ENCODE measurements at places on chromosomes 2 and 18.

GRCh38 chr2:228135300-228135699, 46.2 kb downstream of the SPHKAP start:
- no peak for DNase-seq

DNA sequence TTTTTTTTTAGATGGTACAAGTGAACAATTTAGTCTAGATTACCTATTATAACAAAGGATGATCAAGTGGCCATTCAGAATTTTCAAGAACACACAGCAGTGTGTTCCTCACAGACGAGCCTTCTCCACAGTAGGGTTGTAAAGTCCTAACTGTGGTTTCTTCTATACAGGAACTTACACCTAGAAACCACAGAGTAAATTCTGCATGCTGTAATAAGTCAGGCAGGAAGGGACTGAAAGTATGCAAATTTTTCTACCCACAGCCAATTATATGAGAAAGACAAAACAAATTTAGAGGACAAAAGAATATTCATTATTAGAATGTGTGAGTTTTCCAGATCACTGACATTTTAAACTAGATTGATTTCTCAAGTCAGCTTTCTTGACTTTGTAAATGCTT, 99.5 kb downstream of the RBMS1 start:
- no peak for DNase-seq

DNA sequence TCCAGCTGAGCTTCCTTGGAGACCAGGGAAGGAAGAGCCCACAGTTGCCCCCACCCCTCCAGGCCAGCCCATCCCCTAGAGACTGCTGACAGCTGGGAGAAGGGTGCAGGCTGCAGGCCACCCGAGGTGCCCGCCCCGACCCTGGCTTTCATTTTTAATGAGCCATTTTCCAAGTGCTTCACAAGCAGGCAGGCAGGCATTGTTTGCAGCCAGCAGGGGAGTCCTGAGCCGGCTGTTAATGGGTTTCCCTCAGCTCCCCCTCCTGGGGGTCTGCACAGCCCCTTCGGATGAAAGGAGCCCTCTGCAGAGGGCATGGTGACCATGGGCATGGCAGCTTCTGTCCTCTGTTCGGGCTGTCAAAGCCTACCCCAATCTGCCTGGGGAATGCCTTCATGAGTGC, 94.5 kb downstream of the ZBTB7C start:
- DNase-seq, result no peak

GRCh38 chr2:198371921-198372543, 567.6 kb downstream of the PLCL1 start:
- DNase-seq, result no peak

DNA sequence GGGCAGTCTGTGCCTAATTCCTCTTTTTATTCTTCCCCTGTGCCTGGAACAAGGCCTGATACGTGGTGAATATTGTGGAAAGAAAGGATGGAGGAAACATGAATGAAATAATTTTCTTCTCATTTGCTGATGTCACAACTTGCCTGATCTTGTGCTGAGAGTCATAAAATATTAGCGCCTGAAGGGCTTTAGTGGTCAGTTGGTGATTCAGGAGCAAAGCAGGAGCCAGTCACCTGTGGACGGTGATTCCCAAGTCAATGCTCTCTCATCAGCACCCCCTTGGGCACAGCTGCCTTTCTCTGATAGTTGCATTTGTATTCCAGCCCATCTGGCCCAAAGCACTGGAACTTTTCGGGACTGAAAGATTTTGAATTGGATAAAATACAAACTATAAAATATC, 502.6 kb upstream of the RAB12 start:
- DNase-seq, result no peak

- no peak for DNase-seq
Observed at GRCh38 chr2:73034661-73035375, 36.7 kb downstream of the SFXN5 start.
